ENCODE measurements at places on chromosomes 6 and 20.

DNA sequence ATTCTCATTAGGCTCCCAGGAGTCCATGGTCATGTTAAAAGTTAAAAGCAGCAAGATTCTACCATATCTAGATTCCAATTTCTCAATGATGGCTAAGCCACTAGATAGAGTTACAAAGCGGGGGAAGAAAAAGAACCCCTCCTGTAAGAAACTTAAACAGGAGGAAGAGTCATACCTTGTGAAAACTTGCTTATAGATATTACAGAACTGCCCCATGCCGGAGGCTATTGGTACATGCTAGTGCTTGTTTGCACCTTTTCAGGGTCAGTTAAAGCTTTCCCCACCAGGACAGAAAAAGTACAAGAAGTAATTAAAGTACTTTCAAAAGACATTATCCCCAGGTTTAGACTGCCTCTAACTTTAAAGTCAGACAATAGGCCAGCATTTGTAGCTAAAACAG lies 15.5 kb upstream of the GSTA3 start:
- DNase-seq, result no peak

DNA sequence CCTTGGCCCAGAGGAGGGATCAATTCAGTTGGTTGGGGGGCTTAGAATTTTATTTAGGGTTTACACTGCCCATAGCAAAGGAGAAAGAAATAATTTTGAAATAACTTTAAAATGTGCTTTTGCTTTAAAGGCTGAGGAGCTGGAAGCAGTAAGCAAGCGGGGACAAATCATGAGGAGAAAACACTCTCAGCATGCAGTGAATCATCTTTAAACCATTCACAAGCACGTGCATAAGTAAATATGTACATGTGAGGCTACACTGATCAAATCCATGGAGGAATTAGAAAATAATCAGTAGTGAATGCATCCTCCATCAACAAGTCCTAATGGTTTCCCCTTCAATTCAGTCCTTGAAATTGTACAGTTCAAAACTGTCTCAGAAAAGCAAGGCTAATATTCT lies 181.0 kb downstream of the MTFR2 start:
- DNase-seq, result no peak

DNA sequence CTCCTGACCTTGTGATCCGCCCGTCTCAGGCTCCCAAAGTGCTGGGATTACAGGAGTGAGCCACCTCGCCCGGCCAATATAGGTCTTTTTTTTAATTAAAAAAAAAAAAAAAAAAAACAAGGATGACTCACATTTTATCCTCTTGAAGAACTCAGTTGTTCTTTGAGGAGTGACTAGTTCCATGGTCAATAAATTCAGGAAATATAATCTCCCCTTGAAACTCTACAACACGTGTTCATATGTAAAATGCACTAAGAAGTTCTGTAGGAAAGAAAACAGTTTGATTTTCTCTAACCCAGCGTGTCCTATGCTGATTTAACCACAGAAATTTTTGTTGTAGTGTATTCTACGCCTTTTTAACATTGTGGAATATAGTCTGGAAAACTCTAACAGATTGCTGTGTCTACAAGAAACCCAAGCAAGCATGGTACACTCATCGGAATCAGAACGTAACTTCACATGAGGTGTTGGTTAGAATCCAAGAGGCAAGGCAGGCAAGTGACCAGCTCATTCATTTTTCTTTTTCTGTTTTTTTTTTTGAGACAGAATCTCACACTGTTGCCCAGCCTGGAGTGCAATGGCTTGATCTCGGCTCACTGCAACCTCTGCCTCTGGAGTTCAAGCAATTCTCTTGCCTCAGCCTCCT lies 79.0 kb upstream of the ZNF217 start:
- DNase-seq, result no peak

DNA sequence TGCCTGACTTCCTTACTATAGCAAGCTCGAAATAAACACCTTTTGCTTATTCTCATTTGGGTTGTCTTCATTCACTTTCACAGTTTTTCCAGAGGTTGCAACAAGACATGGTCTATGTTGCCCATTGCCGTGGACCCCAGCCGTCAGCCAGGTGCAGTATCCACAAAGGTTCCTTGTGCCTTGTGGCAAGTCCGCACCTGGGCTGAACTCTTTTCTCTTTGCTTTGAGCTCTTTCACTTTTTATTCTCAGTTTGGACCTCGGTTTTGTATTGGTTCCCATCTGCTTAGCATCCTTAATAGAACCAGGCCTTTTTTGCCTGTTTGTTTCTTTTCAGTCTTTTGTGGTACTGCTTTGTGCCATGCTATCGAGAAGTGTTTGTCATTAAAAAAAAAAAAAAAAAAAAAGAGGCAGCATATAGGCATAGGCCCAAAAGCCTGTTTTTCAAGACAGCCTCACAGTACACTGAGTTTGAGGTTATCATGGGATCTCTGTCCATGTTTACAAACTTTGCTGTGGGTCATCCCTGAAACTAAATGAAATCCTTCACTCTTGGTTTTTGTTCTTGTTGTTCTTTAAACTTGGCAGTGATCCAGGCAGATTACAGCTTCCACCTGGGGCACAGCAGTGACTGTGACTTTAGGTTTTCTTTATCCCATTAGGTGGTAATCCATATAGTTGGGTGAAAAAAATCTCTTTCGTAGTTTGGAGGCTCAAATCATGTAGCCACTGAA lies 33.3 kb downstream of the GSTA3 start:
- DNase-seq, result no peak

- no peak for DNase-seq
These were observed 18.3 kb upstream of the ASF1A start for GRCh38 chr6:118875672-118876071.

DNA sequence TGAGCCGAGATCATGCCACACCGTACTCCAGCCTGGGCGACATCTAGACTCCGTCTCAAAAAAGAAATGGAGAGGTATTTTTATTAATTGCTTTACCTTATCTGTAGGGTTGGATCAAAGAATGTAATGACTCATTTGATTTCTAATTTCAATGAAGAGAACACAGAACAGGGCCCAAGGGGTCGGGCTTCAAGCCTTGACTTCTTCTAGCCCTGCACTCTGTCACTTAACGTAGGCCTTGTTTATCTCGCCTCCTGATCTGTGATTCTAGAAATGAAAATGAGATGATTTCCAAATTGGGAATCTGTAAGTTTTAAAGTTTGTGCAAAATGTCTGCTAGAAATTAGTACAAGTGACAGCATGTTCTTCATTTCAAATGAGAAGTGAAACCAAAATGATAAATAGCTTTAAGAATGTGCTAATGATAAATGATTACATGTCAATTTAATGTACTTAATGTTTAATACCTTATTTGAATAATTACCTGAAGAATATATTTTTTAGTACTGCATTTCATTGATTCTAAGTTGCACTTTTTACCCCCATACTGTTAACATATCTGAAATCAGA lies 180.5 kb downstream of the SLC16A10 start:
- DNase-seq, result no peak

DNA sequence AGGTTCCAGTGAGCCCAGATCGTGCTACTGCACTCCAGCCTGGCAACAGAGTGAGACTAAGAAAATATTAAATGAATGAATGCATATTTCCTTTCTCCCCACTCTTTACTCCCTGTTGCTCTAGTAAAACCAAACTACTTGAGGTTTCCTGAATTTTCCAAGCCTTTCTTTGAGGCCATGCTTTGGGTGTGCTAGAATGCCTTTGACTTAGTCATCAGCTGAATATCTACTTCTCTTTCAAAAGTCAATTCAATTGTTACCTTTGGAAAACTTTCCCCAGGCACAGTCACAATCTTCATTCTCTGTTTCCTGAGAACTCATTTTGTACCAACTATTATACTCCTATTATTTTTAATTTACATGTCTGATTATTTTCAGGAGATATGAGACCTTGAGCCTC lies 27.5 kb upstream of the CEP85L start:
- no peak for DNase-seq

GRCh38 chr6:135323202-135323668 lies 142.1 kb downstream of the MYB start:
- peak; percentile 65 for DNase-seq

GRCh38 chr20:11716239-11716944 lies 201.3 kb upstream of the BTBD3 start:
- DNase-seq, result no peak

- DNase-seq, result no peak
These were observed 9.7 kb downstream of the TIAM2 start for GRCh38 chr6:155004576-155005372.

DNA sequence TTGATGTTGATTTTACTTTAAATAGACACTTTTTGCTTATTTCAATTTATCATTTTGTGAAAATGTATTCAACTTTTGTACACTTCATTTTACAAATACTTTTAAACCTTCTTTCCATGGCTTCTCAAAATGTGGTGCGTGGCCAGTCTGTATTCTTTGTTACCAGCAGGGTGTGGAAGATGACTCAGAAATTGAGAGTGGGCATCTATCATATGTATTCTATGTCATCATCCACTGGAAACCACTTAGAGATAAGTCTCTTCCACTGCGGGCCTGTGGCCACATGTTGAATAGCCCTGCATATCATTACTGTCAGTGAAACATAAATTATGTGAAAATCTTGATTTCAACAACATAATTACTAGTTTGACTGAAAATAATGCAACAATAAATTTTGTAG lies 52.6 kb upstream of the MC3R start:
- no peak for DNase-seq

DNA sequence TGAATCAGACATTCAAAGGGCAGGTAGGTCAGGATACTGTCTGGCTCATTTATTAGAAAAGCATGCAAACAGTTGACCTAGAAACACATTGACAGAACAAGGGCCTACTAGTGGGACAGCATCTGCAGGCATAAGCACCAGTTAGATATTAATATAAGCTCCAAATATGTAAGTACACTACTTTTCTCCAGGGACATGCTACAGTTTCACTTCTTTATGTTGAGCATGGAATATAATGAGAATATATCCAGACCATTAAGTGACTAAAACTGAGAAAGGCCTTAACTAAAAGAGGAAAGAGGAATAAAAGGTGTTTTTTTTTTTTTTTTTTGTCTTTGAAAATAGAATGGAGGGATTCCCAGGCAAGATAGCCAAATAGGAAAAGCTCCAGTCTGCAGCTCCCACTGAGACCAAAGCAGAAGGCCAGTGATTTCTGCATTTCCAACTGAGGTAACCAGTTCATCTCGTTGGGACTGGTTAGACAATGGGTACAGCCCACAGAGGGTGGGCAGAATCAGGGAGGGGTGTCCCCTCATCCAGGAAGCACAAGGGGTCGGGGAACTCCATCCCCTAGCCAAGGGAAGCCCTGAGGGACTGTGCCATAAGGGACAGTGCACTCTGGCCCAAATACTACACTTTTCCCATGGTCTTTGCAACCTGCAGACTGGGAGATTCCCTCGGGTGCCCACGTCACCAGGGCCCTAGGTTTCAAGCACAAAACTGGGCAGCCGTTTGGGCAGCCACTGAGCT lies 251.6 kb downstream of the PHF3 start:
- DNase-seq, result no peak

- DNase-seq, result no peak
These were observed 305.5 kb upstream of the SULF2 start for GRCh38 chr20:48090784-48091183.

GRCh38 chr6:496649-497048 lies 105.1 kb downstream of the IRF4 start:
- DNase-seq, result no peak

DNA sequence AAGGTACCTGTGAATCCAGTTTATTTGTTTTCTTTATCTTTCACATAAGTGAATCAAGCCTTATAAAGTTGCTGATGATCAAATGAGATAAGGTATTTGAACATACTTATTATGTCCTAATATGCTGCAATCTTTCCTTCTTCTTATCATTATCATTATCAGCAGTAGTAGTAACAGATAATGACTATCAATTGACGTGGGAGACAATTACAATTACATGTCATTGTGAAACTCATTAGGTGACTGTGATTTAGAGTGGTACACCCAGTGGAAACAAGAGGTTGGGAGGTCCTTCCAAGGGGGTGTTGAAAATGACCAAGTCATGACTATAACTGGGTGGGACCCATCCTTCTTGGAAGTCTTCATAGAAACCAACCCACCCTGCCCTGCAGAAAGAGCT lies 2.8 kb downstream of the CLIC5 start:
- DNase-seq, result no peak

- DNase-seq, result no peak
These were observed 509.3 kb upstream of the CITED2 start for GRCh38 chr6:139883776-139884175.

DNA sequence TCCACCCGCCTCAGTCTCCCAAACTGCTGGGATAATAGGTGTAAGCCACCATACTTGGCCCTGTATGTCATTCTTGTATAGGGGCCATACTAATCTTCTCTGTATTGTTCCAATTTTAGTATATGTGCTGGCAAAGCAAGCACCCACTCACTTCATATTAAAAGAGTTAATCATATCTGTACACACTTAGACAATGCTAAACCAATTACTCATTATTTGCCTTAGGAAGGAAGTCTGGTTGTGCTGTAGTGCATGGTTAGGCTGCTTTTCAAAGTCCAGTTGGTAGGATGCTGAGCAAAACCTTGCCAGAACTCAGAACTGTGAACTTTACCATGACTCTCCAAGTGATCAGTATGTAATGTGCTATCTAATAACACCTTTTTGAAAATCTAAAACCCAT lies 88.6 kb downstream of the LIN28B start:
- DNase-seq, result no peak

DNA sequence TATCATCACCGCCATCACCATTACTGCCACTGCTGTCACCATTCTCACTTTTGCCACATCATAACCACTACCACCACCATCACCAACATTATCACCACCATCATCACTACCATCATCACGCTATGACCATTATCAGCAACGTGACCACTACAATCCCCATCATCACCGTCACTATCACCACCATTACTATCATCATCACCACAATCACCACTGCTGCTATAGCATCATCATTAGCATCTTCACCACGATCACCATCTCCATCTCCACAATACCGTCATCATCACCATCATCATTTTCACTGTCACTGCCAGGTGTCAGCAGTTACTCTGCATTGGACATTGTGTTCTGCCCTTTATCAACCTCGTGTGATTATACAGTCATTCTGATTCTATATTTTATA lies 19.0 kb downstream of the CST4 start:
- DNase-seq, result no peak

DNA sequence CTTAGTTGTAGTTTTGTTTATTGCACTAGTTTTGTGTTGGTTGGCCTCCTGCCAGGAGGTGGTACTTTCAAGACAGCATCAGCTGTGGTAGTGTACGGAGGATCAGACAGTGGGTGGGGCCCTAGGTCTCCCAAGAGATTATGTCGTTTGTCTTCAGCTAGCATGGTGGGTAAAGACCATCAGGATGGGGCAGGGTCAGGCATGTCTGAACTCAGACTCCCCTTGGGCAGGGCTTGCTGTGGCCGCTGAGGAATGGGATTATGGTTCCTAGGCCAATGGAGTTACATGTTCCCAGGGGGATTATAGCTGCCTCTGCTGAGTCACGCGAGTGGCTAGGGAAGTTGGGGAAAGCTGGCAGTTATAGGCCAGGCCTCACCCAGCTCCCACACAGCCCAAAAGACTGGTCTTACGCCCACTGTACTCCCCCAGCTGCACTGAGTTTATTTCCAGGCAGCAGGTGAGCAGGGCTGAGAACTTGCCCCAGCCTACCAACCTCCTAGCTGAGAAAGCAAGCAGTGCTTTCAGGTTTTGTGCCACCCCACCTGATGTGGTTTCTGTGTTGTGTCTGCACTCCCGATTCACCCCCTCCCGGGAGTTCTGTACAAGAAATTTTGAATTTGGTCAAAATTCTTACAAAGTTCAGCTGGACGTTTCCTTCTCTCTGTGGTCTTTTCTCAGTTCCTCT lies 24.7 kb downstream of the ZSCAN31 start:
- DNase-seq, result no peak

Measured in thymus (tissue), 14 donors.